ENCODE measurements at places on chromosomes 4 and X. TPM values are rescaled to one million over a fixed set of nuclear protein-coding genes. Genes with fewer than 3 reads are reported as not detected.

SHOX gene
- total RNA-seq = not detected

MAGEA6 gene
- total RNA-seq = not detected

TRIM61 gene
- not detected for total RNA-seq

FAT4 gene
- total RNA-seq = 31.2 TPM

RNF150 gene
- total RNA-seq = 0.38 TPM

LNX1 gene
- 1.6 TPM for total RNA-seq

FGF13 gene
- total RNA-seq = 10.5 TPM

PSMD10 gene
- total RNA-seq = 101 TPM

IL15 gene
- 3.6 TPM for total RNA-seq

TEX11 gene
- not detected for total RNA-seq

TBX22 gene
- not detected for total RNA-seq

CCDC120 gene
- total RNA-seq = 1.7 TPM

NEUROG2 gene
- total RNA-seq = not detected

ETDB gene
- not detected for total RNA-seq

FAM156A gene
- 5.5 TPM for total RNA-seq

ANK2 gene
- total RNA-seq = 1.5 TPM

BRS3 gene
- total RNA-seq = not detected

S100G gene
- total RNA-seq = not detected

CSN2 gene
- total RNA-seq = not detected

PRICKLE3 gene
- 9.7 TPM for total RNA-seq

CSAG1 gene
- total RNA-seq = not detected

ARX gene
- not detected for total RNA-seq

CT45A6 gene
- total RNA-seq = not detected

TMEM31 gene
- total RNA-seq = not detected

UGT2A1 gene
- total RNA-seq = not detected

DKK2 gene
- 0.13 TPM for total RNA-seq

TLR10 gene
- total RNA-seq = not detected

GPAT3 gene
- 9.3 TPM for total RNA-seq

ARHGAP4 gene
- 14.9 TPM for total RNA-seq

C4orf50 gene
- not detected for total RNA-seq

TEX13D gene
- total RNA-seq = not detected

MAGT1 gene
- 244 TPM for total RNA-seq

USP17L24 gene
- not detected for total RNA-seq

KDM5C gene
- 82.6 TPM for total RNA-seq

STATH gene
- not detected for total RNA-seq

CTAG2 gene
- total RNA-seq = not detected

ITM2A gene
- total RNA-seq = 191 TPM

RNF212 gene
- total RNA-seq = 0.32 TPM

DMRTC1B gene
- total RNA-seq = not detected

HERC6 gene
- total RNA-seq = 6.0 TPM

UGT2B10 gene
- total RNA-seq = not detected

DUX4 gene
- total RNA-seq = not detected

GAGE12E gene
- not detected for total RNA-seq

ENAM gene
- total RNA-seq = not detected

SEPTIN11 gene
- total RNA-seq = 240 TPM

P2RY10 gene
- not detected for total RNA-seq

PCDH19 gene
- total RNA-seq = 2.2 TPM

GPR50 gene
- total RNA-seq = not detected

CTAG1A gene
- total RNA-seq = not detected

POLN gene
- 4.3 TPM for total RNA-seq

TDO2 gene
- not detected for total RNA-seq

TMPRSS11F gene
- total RNA-seq = not detected

PPARGC1A gene
- total RNA-seq = 1.0 TPM

FGFBP1 gene
- total RNA-seq = not detected

S100P gene
- total RNA-seq = 0.06 TPM

SMR3B gene
- total RNA-seq = not detected

PCDH18 gene
- total RNA-seq = 1.6 TPM
